ENCODE measurements at places on chromosomes 5 and 9.

DNA sequence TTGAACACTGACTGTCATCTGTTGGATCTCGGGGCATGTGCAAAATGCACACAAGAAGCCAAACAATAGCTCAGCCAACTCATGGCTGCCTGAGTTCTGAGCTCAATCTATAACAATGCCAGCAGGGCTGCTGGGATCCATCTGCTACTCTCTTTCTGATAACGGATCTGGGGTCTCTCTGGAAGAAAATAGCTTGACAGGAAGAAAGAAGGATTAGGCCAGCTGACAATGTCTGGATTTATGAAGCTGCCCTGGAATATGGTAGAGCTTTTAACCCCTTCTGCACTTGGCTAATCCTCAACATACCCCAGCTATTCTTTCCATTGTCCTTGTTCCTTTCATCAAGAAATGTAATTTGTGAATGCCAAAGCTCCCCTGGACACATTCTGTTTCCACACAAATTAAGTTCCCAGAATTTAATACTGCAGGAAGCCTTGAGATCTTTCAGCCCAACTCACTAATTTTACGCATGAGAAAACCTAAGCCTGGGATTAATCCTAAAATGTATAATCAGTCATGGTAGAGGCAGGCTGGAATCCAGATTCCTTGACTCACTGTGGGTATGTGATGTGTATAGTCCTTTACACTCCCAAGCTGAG is 62.7 kb upstream of the PCA3 start:
- DNase-seq, result no peak
- H3K4me1 ChIP-seq, result peaks cover 20% of the 10 kb centered on the region
- H3K27ac ChIP-seq, result no peak overlapping the region
- H3K4me3 ChIP-seq, result no peak overlapping the region
- no peaks in the 10 kb centered on the region for H3K36me3 ChIP-seq

GRCh38 chr5:72841756-72842535 is 25.5 kb downstream of the TNPO1 start:
- no peaks in the 10 kb centered on the region for H3K36me3 ChIP-seq
- H3K4me3 ChIP-seq, result no peak overlapping the region
- no peak overlapping the region for H3K27ac ChIP-seq

- no peaks in the 10 kb centered on the region for H3K4me1 ChIP-seq
- no peaks in the 10 kb centered on the region for H3K36me3 ChIP-seq
- no peak for DNase-seq
These were observed 58.4 kb upstream of the ASTN2 start for GRCh38 chr9:117473293-117473692.

- no peak overlapping the region for H3K4me3 ChIP-seq
- H3K27ac ChIP-seq, result no peak overlapping the region
- no peak for DNase-seq
- peaks cover 27% of the 10 kb centered on the region for H3K36me3 ChIP-seq
These were observed 50.1 kb upstream of the MACIR start for GRCh38 chr5:103208460-103208859.

- no peak for DNase-seq
- H3K36me3 ChIP-seq, result peaks cover 11% of the 10 kb centered on the region
- H3K27me3 ChIP-seq, result no peaks in the 10 kb centered on the region
- H3K4me3 ChIP-seq, result no peak overlapping the region
These were observed 66.6 kb downstream of the CDC14B start for GRCh38 chr9:96553070-96553469.

- H3K27me3 ChIP-seq, result peaks cover 33% of the 10 kb centered on the region
- H3K27ac ChIP-seq, result no peak overlapping the region
- no peak overlapping the region for H3K4me3 ChIP-seq
- H3K4me1 ChIP-seq, result peaks cover 50% of the 10 kb centered on the region
- DNase-seq, result no peak
These were observed 50.3 kb upstream of the PSD2 start for GRCh38 chr5:139745132-139745799.

Data from mesothelial cell of epicardium (in vitro differentiated cells).